Stimulated activated CD8-positive, alpha-beta memory T cell treated with anti-CD3 and anti-CD28 coated beads, Interleukin-15, amount 100 ng/mL, for 1 hour (primary cell): ENCODE measurements at places on chromosomes 5 and 9.

DNA sequence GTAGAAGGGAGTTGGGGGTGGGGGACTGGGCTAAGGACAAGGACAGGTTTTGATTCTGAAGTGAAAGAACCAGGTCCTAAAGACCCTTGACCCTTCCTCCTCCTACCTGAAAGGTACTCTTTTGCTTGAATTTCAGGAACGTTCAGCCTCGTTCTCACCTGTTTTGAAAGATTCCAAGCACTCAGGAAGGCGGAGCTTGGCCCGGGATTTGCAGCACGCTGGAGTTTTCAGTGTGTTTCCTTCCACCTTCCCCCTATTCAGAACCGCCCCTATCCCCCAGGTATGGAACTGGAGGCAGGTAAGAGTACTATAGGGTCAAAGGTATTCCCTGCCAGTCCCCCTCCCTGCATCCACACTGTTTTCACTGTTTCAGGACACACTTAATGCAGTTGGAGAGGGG is 7.1 kb downstream of the EGR1 start:
- no peak for DNase-seq

DNA sequence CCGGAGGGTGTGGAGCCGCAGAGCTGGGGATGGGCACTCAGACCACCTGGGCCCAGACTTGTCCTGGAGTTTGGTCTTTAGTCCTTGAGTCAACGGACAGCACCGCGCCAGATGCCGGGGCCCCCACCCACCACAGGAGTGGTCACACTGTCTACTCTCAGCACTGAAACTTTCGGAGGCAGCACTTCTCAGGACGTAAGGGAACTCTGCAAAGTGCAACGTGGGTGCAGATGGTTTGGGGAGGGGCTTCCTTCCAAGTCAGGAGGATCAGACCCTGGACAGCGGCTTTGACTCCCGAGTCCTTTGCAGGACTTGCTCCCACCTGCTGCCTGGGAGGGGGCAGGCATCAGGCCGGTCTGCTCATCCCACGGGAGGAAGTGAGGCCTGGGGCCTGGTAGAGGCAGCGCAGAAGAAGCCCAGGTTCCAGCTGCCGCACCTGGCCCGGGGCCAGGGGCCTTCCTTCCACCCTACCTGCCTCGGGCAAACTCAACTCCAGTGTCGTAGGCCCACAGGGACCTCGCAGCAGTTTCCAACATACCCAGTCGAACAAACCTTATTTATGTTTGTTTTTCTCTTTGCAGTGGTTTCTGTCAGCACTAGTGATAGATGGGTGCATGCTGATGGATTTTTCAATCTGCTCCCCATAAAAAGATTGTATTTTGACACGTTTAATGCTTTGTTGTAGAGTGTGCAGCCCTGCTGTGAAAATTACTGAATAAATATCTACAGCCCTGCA is 149.8 kb upstream of the PPP1R26 start:
- DNase-seq, result no peak

DNA sequence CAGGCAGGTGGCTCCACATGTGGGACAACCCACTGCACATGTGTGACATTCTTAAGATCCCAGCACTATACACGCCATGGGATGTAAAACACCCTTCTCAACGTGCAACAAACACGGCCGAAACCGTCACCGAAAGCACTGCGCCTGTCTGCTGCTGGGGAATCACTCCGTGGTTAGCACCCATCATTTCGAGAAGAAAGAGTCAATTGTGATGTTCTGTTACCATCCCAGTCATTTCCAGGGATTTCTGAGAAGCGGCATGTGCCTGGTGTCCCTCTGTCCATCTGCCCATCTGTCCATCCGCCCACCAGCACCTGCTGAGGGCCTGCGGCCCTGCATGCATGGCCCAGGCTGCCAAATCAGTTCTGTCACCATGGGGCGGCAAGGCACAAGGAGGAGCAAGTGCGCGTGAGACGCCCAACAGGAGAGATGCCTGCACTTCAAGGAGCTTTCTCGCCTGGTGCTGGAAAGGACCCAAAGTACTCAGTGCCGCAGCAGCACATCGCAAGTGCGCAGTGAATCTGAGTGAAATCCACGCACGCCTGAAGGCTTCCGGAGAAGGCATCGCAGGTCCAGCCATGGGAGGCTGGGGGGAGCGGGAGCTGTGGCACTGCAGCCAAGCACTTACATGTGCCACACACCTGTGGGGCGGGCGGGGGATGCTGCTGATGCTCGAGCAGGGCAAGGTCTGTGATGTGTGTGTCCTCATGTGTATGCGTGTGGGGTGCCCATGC is 38.0 kb downstream of the VAV2 start:
- no peak for DNase-seq

DNA sequence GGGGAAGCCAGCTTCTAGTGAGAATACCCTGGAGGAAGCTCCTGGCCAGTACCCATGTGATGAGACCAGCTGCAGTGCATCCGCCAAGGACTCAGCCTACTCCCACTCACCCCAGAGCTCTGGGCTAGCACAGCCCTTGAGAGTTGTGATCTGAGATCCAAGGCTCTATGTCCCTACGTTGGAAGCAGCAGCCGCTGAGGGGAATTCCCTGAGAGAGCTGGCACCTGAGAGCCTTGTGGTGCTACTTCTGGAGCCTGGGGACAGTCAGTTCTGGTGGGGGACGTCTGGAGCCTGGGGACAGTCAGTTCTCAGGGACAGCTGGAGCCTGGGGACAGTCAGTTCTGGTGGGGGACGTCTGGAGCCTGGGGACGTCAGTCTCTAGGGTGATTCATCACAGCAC is 39.2 kb downstream of the PDZD2 start:
- no peak for DNase-seq

DNA sequence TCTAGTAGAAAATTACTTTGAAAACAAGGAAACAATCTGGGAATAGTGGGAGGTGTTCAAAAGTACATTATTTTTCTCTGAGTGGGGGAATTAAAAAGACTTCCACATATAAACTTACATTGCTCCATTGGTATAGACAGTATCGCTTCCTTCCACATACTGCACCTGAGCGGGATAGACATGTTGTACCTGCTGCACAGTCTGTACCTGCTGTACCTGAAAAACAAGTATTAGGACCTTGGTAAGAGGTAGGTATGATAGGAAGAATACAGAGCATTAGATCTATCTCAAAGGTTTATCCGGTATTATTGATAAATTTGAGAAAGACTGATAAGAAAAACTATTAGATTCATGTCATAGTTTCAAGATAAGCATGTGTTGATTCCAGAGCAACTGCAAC is 179.3 kb downstream of the RFX3 start:
- DNase-seq, result no peak

DNA sequence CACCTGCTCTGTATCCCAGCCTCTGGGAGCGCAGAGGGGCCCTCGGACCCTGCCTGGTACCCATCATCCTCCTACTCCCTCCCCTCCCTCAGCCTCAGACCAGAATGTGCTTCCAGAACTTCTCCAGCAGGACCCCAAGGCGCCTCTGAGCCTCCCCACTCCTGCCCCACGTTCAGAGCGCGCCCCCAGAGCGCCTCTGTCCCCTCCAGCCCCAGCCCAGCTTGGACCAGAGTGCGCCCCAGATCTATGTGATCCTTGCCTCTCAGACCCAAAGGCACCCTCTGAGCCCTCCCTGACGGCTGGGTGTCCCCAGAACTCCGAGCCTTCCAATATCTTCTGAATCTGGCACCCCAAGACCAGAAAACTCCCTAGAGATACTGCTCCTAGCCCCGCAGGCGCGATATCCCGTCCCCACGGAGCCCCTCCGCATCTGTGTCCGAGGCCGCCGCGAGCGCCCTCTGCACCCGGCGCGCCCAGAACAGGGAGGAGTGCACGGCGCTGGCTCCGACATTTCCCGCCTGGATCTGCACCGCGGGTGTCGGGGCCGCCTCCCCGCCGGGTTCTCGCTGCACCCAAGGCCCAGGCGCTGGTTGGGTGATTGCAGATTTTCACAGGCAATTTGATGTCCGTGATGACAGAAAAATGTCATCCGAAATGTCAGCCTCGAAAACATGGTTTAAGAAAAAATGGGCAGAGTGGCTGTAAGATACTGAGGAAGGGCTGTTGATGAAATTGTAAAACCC is 522 bp downstream of the BHMT start:
- no peak for DNase-seq

DNA sequence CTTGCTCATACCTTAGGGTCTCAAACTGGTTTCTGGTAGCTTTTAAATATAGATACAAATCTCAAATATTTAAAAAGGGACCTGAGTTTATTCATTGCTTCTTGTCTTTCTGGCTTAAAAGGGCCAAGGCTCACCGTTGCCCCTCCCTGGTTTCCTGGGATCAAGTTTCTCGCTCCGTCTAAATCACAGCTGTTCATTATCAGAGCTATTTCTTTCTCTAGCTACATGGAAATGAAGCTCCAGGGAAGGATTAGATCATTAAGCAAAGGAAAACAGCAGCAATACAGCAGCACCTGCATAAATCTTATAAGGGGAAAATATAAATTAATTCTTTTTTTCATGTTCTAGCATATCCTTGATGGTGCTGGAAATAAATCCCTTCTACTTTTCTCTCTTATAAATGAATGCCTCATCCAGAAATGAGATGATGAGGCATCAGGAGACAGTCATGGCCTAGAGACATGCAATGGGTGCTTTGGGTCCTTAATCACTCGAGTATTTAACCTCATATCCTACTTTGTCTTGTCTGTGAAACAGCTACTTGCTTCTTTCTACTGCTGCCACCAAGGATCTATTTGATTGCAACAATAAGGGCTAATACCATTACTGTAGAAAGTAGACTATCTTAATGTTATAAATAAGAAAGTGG is 320.1 kb downstream of the TRPM3 start:
- DNase-seq, result no peak

- DNase-seq, result no peak
These were observed 495.2 kb downstream of the GADD45G start for GRCh38 chr9:90100014-90100413.

DNA sequence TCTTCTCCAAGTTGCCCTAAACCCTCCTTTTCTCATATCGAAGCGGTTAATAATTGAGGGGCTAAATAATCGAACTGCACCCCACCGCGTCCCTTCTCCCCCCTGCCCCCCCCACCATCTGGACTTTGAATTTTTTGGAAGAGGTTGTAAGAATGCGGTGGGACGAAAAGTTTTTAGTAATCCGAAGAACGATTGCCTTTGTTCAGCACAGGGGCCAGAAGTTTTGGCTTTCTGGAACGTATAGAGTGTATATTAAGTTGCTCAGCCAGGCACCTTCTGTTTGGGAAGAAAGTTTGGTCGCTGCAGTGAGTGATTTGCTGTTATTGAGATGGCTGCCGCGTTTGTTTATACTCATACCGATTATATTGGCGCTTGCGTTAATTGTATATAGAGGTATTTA is 518 bp downstream of the ERBIN start:
- no peak for DNase-seq

DNA sequence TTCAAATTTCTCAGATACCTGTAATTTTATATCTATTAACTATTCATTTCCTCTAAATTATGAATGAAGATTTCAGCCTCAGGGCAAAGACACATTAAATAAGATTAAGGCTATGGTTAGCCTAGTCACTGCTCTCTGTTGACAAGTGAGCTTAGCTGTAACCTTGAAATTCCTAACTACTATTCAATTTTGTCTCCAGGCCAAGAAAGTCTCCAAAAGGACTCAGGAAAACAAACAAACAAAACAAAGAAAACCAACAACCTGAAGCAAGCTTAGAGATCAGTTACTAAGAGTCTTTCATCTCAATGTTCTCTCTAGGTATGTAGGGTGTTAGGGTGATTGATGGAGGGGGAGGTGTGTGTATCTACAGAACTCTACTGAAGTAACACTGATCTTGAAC is 9.6 kb upstream of the CTNNAL1 start:
- DNase-seq, result no peak

- no peak for DNase-seq
These were observed 116.7 kb downstream of the ADAMTS2 start for GRCh38 chr5:179228341-179229121.

DNA sequence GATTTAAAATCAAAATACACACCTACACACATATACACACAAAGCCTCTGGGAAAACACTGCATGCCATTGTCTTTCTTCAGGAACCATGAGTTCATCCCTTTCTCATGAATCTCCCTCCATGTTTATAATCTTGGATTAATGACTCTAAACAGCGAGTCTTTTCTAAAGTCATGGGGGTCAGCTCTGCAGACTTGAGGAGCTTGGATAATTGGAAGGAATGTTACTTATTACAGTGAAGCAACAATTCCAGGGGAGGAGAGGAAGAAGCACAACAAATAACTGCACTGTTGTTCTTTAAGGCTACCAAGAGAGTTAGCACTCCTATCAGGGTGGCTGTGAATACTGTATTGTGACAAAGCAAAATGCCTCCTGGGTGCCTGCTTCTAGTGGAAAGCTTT is 444.7 kb downstream of the ANXA1 start:
- DNase-seq, result no peak

DNA sequence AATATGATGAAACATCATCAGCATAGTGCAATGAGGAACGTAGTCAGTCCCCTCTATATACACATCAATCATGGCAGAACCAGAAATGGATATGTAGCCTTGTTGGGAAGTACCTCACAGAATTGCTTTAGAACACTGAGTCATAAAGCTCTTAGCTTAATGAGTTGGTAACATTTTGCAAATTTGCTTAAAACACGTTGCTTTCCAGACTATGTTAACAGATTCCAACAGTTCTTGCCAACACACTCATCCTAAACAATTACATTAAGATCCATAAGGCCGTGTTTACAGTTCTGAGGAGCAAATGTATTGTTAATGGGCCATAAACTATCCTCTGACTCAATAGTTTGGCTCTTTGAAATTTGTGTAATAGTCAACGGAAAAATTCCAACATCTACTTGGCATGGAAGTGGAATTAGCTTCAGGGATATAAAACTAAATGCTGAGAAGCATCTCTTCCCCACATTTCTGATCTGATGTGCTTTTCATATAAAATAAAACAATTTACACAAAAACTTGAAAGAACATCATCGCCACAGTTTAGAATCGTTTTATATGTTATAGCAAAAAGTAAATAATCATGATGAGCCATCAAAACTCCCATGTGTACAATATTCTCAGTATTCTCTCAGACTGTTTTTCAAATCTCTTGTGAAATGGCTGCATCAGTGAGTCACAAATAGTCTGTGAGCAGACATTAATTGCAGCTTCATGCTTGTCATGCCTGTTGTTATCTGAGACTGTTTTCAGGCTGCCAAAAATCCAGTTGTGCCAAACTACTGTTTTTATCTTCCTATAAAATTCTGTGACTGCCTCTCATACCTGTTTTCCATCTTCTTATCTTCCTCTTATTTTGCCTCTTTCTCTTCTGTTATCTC is 291.9 kb downstream of the COX7C start:
- DNase-seq, result no peak

DNA sequence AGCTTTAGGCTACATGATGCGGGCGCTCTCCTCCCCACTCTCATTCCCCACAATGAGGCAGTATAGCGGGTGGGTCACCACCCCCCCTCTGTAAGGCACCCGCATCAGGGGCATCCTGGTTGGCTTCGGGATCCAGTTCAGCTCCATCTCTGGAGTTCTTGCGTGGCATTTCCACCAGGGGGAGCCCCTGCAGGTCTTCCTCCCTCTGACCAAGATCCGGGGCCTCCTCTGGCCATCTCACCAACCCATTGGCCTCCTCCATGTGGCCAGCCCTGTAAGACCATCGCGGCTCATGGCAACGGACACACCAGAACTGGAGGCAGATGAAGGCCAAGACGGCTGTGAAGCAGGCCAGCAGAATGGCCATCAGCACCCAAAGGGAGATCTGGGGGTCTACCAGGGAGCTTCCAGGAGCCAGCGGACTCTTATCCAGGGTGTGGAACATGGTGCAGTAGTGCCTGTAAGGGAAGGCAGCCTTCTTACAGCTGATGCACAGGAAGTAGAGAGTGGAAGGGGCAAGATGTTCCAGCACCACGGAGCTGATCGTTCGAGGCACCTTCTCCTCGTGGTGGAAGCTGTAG is 77.0 kb downstream of the CYFIP2 start:
- peak; percentile 7 for DNase-seq
